ENCODE measurements at places on chromosomes 5 and 9.

DNA sequence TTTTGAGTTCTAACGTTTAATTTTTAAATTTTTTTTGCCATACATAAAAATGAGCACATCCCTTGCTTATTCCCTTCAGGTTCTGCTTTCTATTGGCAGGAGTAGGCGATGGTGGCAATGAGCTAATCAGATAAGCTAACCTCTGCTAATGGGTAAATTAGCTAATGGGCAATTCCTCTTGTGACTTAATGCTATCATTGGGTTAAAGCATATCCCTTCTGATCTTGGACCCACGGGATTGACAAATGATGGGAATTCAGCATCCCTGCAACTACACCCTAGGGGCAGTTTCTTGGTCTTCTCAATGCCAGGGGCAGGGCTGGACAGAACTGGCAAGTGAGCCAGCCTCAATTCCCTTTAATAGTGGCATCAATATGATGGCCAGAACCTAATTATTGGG is 70.2 kb upstream of the IL12B start:
- DNase-seq, result no peak

- no peak for DNase-seq
Measured at GRCh38 chr9:99058964-99059921, 45.7 kb upstream of the TGFBR1 start.

- DNase-seq, result no peak
Measured at GRCh38 chr9:2725898-2726649, 8.8 kb downstream of the KCNV2 start.

GRCh38 chr5:151072630-151073025 is 8.2 kb downstream of the TNIP1 start:
- no peak for DNase-seq

DNA sequence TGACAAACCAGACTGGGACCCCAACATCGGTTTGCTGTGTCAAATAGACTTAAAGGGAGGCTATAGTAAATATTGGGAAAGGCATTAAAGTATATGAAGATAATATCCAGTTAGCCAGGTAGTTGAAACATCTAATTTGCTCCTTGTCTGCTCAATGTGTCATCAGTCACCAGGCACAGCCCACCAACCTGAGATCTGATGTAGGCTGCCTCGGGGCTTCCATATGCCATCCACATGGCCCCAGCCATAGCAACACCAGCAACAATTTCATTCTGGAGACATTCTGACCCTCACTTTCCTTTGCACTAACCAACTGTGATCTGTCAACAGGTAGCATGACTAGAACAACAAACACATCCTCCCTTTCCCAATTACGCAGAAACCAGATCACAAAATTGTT is 196.0 kb downstream of the NR2F1-AS1 start:
- no peak for DNase-seq

DNA sequence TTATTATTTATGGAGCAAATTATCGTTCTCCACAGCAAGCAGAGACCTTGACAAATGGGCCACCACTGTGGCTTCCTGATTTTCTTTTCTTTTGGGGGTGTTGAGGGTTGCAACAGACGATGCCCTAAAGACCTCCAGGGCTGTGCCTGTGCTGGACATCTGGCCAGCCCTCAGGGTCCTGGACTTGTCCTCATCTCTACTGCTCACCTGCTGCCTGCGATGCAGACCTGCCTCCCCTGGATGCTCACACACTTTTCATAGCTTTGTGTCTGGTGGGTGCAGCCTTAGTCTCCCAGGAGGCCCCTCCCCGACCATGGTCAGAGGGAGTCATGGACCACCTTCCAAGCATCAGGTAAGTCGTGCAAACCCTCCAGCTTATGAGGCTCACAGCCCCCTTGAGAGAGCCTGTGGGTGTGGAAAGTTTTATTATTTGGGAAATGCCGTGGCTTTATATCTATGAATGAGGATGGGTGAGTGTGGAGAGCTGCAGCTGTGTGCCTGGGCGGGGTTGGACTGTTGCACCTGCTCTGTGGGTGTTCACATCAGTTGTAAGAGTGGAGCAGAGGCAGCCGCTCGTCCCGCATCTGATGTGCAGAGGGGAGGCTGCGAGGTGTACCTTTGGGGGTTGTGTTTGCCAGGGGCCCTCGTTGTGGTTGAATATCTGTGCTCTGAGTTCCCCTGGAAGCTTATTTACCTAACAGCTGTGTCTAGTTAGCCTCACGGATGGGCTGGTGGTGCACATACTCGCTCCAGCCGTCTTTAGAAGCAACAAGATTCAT is 126.3 kb upstream of the IRX4 start:
- DNase-seq, result no peak

GRCh38 chr5:27093279-27093678 is 54.9 kb upstream of the CDH9 start:
- DNase-seq, result no peak

DNA sequence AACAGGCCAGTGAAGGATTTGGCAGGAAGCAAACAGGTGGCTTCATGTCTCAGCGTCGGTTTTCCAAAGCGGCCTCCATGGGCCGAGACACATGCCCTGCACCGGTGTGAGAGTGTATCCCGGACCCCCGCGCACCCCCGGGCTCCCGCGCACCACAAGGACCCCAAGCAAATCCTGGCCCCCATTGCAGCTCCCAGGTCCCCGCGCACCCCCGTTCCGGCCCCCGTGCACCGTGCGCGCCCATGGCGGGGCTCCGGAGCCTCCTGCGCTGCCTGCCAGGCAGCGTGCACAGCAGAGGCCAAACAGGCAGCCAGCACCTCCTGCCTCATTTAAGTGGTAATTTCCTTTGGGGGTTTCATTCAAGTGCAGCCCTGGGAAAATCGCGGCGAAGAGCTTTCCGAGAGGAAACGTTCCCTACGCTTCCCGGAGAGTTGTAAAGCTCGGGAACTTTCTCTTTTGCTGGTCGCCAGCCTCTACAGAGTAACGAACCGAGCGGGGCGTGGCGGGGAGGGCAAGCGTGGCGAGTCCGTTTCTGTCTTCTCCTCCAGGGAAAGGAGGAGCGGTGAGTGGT is 145.5 kb upstream of the SLC24A2 start:
- DNase-seq, result no peak

Measured in stimulated activated CD4-positive, alpha-beta T cell treated with anti-CD3 and anti-CD28 coated beads, Interleukin-4, amount 100 ng/mL, for 48 hours (primary cell).